Fibroblast of gingiva (primary cell): ENCODE measurements at places on chromosomes 5 and 9.

DNA sequence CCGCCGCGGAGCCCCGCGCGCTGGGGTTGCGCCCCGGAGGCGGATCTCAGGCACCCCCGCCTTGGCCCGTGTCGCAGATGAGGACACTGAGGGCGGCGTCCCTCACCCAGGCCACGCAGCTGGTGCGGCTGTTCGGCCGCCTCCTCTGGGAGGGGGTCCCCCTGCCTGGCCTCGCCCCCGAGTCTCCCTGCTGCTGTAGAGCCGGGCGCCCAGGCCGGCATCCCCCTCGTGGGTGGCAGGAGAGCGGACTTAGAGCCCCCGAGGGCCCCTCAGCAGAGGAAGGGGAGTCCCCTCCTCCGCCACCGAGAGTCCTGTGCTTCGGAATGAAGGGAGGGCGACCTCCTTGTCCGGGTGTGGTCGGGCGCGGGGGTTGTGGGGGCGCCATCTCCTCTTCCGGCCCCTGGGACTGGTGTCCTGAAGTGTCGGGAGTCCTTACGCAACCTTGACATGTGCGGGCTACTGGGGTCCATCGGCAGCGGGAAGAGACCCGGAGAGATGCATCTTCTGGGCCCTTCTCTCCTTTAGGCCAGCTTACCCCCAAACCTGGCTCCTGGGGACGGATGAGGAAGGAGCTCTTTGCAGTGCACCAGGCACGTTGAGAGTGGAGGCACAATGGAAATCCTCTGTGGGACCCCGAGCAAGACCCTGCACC, 11.7 kb upstream of the EXOSC2 start:
- no peak for DNase-seq

DNA sequence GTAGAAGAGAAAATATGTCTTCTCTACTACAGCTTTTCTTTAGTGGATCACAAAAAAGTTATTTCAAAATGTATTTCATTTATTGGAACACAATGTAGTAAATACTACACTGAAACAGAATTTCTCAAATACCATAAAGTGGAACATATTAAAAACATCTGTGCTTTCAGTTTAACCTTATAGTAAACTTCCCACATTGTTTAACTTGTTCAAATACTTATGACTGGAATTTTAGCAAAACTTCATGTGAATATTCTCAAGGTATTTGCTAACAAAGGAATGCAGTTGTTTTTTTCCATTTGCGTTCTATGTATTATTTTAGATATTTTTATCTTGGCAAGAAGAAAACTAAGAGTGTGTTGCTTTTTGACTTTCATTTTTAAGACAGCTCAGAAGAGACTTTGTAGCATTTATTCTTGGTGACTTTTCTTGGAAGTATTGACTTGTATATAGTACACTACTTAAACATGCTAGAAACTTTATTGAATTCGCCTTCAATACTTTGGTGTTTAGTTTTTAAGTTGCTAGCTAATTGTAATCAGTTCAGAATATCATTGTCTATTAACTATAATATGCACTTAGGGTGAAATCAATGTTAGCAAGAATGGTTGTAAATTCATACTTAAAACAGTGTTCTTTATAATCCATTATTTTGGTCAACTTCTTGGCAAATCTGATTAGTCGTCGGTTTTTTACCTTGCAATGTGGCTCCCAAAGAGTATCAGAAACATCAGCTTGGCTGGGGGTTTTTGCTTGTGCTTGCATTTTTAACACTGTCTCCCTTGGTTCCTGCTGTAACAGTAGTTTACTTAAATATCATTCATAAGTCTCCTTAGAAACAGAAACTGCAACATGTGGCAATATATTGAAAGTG, 5.0 kb upstream of the RHOBTB3 start:
- peak; percentile 86 for DNase-seq

DNA sequence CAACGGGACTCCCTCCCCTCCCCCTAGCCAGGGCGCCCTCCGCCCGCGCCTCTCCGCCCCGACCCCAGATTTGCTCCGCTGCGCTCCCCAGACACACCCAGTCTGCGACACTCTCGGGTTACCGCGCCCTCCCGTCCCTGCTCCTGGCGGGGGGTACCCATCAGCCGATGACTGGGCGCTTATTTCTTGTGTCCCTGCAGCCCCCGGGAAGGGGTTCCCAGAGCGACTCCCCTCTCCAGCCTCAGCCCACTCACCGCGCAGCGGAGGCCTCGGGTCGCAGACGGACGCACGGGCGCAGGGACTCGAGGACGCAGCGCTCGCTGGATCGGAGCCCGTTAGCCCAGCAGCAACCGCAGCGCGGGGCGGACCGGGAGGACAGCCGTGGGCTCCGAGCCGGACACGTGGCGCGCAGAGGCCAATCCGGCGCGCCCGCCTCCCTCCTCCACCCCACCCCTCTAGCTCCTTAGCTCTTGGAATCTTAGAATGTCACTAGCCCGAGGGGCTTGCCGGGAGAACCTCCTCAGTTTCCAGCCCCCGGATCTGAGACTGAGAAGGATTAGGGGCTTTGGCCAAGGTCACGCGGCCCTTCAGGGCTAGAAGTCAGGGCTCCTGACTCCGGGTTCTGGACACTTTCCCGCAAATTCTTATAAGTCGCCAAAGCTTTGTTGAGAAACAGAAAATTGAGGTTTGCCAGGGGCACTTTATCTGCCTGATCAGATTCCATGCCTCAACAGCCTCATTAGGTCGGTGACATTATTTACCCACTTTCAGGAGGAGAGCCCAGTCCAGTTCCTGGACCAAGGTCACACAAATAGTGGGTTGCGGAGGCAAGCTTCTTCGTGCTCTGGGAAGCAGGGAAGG, at the start of gene ANXA6:
ANXA6 (minus strand) TSS at position 354 of the 861 bp plus-strand sequence. CDS start 9,878 bp downstream, outside the sequence.
- DNase-seq = peak; percentile 79

GRCh38 chr9:104779334-104779733, 15.4 kb downstream of the NIPSNAP3B start:
- DNase-seq = no peak

DNA sequence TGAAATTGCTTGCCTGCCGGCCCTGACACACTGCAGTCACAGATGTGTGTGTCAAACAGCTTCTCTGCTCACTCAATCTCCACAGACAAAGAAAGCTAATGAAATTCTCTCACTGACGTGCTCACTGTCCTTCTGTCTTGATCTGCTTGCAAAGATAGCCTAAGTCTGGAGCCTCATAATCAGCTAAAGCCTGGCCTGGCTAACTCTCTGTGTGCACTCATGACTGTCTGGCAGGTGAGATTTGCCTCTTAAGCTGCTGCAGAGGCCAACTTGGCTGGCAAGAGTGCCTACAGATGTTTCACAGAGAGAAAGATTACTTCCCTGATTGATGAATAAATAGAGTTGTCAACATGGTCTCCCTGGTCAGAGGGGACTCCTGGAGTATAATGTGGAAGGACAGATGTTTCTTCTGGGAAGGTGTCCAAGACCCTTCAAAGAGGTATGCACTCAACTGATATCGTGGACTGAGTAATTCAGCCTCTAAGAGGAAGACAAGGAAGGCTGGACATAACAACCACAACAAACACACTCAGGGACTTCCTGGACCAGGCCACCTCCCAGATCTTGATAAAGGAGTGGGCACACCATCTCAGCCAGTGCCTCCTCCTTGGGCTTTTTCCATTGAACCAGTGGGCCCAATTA, 362.0 kb downstream of the SPOCK1 start:
- no peak for DNase-seq

- DNase-seq = peak; percentile 52
Observed at GRCh38 chr5:133870661-133871060, 97.8 kb downstream of the C5orf15 start.

- peak; percentile 70 for DNase-seq
Observed at GRCh38 chr9:136245219-136246150, at the start of gene QSOX2. TSS of gene QSOX2 (minus strand) at chr9:136245812. CDS start at chr9:136245803, 9 bp downstream.

DNA sequence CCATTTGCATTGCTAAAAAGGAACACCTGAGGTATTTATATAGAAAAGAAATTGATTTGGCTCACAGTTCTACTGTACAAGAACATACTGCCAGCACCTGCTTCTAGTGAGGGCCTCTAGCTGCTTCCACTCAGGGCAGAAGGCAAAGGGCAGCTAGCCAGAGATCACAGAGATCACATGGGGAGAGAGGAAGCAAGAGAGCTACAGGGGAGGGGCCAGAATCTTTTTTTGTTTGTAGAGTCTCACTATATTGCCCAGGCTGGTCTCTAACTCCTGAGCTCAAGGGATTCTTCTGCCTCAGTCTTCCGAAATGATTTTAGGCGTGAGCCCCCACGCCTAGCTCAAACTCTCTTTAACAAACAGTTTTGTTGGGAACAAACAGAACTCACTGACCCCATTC, 6.1 kb downstream of the SLCO4C1 start:
- DNase-seq = no peak

DNA sequence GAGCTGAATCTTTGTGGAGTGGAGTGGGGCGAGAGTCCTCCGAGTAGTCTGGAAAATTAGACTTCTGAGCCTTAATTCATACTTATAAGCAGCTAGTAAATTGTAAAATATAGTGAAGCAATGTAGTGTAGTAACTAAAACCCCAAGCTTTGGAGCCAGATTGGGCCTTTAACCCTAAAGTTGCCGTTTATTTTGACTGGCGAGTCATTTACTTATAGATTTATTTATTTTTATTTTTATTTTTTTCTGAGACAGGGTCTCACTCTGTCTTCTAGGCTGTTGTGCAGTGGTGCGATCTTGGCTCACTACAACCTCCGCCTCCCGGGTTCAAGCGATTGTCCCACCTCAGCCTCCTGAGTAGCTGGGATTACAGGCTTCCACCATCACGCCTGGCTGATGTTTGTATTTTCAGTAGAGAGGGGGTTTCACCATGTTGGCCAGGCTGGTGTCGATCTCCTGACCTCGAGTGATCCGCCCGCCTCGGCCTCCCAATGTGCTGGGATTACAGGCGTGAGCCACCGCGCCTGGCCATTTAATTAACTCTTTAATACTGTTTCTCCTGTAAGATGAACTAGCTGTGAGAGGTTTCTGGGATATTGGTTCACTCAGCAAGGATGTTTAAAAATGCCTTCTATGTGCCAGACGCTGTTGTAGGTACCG, 687 bp upstream of the RPS23 start:
- DNase-seq = no peak

DNA sequence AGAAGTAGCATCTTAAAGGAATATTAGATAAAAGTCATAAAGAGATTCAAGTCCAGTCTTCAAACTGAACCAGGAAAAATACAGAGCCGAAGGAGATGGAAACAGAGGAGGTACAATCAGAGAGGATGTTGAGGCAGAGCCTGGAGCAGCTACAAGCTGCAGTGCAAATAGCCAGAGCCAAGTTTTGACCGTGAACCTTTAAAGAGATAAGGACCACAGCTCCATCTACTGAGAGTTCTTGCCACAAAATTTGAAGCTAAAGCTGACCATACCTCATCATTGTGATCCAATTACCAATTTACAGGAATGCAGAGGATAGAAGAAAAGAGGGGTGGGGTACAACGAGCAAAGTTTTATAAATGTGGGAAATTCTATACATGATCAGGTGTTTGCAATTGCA, 10.4 kb upstream of the DEPDC1B start:
- DNase-seq = no peak

DNA sequence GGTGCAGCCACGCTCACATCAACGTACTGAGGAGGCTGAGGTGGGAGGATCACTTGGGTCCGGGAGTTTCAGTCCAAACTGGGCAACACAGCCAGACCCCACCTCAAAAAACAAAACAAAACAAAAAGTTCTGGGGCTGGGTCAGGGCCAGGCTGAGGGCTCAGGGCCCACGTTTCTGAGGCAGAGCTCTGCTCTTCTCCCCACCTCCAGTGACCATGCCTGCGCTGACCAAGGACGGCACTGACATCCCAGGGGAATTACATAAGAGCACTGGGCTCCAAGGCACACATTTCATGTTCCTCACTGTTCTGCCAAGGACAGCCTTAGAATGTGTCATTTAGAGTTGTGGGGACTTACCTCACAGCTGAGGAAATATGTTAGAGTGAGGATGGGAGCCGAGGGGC, 40.4 kb upstream of the TESK1 start:
- DNase-seq = peak; percentile 41

DNA sequence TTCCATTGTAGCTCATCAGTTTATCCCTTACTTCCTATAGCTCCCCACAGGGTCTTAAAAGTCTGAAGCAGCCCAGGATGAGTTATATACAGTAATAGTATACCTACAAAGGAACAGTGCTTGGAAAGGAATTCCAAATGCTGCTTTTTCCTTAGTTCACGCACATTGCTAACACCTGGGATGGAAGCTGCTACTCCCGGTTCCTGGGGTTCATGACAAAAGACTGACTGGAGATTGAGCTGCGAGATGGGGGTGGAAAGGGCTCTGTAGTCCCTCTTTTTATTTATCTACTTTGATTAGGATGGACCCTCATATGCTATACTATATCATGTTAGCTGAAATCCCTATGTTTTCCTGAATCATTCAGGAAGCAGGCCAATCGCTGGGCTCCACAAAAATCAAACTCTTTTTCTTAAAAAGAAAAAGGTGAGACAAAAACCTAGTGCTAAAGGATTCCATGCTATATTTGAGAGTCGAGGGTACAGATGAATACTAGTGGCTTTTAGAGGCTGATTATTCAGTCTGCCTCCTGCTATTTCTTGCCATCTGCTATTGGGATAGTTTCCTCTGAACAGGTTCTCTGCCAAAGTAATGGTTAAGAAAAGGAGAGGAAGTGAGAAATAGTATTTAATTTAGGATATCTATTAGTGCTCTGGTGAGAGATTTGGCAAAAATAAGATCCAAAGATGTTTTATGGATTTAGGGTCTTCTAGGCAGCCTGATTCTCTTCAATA, 81.2 kb downstream of the MRPS27 start:
- no peak for DNase-seq

DNA sequence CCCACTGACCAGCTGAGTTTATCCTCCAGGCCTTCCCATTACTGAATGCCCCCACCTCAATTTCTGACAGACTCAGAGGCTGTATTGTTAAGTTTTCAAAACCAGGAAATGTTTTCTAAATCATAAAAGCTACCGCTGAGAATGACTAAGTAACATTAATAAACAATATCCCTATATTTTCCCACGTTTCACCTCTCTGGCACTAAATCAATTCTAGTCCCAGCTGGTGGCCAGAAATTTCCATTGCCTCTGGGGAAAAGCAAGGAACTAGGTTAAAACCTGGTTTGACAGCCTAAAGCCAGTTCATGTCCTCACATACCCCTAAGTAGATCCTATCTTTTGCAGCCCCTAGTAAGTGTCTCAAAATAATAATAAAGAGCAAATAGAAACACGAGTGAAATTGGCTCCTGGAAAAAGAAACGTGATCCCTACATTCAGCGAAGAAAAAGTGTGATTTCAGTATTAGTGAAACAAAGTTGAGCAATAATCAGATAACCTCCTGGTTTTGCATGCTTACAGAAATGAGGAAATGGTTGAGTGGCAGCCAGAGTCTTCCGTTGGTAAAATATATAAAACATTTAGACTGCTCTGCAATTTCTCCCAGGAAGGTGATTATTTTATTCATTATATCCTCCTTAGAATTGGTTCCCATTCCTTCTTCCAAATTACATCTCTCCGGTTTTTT, 110.9 kb downstream of the ESM1 start:
- no peak for DNase-seq

DNA sequence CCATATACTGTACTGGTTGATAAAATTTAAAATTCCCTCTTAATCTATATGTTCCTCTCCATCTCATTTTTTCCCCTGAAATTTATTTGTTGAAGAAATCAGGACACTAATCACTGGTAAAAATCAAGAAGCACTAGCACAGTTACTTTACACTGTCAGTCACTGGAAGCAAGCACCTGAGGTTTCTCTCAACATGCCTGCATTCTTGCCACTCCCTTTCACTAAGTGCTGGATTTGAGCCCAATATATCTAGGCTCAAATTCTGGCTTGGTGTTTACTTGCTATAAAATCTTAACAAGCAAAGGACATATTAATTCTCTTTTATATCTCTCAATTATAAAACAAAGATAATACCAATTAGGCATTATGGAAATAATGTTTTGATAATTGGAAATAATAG, 58.6 kb downstream of the DIAPH1 start:
- DNase-seq = no peak

- no peak for DNase-seq
Observed at GRCh38 chr5:124706051-124706450, 40.4 kb downstream of the ZNF608 start.

GRCh38 chr9:124256517-124257069, 1.2 kb upstream of the NEK6 start:
- peak; percentile 77 for DNase-seq
